ENCODE measurements at places on chromosomes 4 and X.

DNA sequence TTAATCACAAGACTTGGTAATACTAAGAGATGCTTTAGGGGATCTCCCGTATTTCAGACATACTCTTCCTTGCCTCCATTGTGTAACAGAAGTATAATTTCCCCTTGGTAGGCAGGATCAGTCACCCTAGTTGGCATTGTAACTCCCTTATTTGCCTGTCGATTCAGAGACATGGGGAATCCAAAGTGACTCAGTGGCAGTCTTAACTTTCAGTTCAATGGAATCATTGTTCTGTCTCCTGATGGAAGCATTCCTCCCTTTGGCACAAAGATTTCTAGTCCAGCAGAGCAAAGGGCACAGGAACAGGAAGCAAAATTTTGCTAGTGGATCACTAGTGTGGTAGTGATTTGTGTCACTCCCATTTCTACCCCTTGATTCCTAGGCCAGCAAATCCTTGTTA, 80.4 kb downstream of the DCUN1D4 start:
- no peak for DNase-seq

GRCh38 chr4:99352602-99353537, at the start of gene ADH1C:
Gene ADH1C (minus strand): TSS chr4:99352746. CDS start chr4:99352675, 71 bp downstream.
- DNase-seq: no peak

- DNase-seq: no peak
Observed at GRCh38 chr4:94623126-94623911, 134.4 kb upstream of the BMPR1B start.

DNA sequence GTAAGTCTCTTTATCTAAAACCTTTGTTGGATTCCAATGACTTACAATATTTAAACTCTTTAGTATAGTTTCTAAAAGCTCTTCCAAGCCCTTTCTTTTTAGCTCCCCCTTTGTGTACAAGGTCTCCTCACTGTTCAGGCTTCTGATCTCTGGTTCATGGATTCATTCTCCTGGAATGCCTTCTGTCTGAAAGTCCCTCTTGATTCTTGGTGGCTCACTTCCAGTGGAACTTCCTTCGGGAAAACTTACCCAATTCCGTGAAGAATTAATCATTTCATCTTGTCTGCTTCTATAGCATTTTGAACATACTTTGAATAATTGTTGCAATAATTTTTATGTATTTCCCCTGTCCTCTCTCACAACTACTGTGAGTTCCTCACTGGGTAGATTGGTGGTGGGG, 3.6 kb downstream of the ARHGAP24 start:
- DNase-seq: no peak

DNA sequence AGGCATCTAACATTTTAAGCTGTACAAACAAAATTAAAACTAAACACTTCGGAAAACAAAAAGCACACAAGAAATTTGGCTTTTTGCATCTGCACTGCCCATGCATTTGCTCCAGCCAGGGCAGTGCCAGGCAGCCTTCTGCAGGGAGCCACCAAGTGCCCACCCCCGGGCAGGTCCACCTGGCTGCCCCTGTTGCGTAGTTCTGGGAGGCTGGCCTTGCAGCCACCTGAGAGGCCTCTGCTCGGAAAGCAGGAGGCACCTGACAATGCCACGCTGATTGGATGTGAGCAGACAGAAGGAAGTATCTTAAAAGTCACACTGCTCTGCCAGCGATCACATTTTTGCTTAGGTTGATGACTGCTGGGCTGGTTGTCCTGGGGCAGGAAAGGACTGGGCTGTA, 3.5 kb downstream of the TMEM271 start:
- no peak for DNase-seq

GRCh38 chr4:52870225-52870624, 8.1 kb downstream of the RASL11B start:
- DNase-seq: no peak

DNA sequence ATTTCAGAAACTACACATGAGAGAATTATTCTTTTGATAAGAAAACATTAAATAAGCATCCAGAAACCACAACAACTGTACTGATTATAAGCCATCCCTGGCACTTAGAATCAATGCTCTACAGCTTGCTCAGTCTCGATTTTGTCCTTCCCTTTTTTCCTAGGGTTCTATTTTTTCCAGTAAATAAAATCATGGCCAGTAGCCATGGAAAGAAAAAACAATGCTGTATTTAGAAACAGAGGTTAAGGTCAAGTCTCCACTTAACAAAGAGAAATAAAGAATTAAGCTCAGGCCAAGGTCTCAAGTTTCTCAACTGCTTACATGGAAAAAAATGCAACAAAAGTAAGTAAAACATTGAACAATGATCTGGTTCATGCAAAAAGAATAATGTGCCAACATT, 38.7 kb upstream of the GRID2 start:
- DNase-seq: no peak
